Stimulated activated CD4-positive, alpha-beta T cell treated with anti-CD3 and anti-CD28 coated beads, TNF-alpha, amount 100 ng/mL, for 24 hours (primary cell): ENCODE measurements at places on chromosomes 6 and 20.

DNA sequence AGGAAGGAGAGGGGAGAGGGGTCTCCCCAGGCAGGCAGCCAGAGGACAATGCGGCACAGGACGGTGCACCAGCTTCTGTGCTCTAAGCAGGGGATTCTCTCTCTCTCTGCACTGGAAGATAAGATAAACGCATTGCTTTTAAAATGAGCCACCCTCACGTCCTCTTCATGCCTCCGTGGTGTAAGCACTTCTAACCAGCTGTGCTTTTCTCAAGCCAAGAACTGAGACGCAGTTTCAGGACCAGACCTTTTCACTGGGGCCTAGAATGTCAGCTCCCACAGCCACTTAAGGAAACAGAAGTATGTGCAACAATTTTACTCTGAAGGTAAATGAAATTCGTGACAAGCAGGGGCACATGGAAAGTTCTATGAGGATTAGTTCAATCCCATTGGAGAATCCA, 82.4 kb downstream of the PSMB1 start:
- no peak for DNase-seq

DNA sequence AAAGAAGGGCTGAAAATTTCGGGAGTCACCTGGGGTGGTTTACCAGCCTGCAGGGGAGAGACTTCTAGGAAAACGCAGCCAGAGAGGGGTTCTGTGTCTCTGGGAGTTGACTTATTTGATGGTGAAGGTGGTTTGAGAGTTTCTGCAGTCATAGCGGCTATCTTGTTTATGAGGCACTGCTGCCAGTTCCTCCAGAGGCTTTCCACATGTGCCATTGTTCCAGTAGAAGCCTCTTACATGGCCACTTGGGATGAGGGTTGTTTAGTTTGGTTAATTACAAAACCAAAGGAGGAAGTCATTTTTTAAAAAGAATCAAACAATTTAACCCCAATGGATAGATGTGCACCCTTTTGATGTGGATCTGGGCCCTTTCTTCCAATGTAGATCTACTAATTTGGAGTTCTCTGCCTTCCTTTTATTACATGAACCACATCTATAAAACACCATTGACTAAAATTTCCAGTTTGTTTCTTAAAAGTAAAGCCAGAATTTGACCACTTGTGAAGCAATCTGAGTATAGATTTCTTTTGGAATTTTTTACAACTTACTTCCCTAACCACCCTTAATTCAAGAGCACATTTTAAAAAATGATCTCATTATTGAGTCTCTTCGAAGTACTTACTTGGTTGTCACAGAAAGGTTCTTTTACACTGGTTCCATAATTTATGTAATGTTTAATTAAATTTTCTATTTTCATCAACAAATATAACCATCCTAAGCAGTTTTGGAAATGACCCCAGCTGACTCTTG, 97.6 kb downstream of the TCP11 start:
- DNase-seq: no peak

DNA sequence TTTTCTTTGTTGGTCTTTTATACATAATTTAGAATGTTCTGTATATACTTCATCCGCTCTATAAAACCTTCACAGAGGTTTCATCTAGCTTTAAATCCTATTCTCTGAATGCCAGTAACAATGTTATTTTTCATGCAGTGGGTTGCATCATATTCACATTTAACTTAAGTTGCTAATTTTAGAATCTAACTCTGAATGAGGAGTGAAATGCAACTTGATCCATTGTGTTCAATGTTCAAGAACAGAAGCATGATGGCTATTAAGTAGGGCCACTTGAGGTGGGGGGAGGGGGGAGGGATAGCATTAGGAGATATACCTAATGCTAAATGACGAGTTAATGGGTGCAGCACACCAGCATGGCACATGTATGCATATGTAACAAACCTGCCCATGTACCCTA, 224.5 kb downstream of the NKAIN2 start:
- DNase-seq: no peak

GRCh38 chr6:159044899-159045727, at the start of gene TAGAP:
TSS of gene TAGAP (minus strand) at chr6:159044991. CDS start at chr6:159044146, 845 bp downstream.
- DNase-seq: peak; percentile 75

- DNase-seq: no peak
Observed at GRCh38 chr6:54366667-54367327, 58.6 kb downstream of the TINAG start.

DNA sequence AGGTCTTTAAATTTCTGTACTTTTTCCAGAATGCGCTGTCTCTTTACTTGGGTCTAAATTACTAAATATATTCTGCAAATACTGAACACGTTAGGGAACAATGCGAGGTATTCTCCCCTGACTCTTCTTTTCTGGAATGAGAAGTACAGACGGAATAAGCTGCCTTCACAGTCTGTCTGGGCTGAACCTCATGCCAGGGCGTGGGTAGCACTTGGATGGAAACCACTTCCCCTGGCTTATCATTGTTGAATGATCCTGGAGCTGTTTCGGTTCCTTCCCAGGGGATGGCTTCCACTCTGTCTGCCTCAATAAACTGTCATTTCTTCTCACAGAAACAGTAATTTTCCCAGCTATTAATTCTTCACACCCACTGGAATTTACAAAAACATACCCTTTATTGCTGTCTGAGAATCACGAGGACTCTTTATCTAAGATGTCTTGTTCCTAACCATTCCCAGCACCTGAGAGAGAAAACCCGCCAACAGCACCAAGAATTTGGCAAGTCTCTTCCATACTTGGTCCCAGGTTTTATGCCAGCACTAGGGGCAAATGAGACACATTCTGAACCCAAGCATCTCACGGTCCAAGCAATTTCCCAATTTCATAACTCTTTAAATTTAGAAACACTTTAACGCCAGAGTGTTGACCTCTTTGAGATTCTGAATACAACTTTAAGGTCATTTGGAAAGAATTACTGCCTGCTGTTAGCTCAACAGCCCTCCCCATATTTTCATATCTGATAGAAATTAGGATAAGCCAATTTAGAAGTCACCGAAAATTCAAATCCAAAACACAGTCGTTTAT, 43.2 kb upstream of the ADGRF5 start:
- DNase-seq: no peak

GRCh38 chr20:52402950-52403349, 211.4 kb upstream of the ZFP64 start:
- no peak for DNase-seq

DNA sequence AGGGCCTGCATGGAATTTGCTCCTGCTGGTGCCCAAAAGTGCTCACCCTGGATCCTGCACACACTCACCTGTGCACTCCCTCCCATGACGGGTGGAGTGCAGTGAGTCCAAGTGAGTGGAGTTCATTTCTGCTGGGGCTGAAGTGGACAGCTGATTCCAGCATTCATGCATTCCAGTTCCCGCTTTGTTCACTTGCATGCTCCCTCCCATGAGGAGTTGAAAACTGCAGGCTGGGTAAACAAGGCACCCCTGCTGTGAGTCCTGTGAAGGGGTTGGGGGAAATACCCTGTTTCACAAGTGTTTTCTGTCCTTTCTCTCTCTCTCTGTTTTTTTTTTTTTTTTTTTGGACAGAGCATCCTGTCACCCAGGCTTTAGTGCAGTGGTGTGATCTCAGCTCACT, 454.1 kb upstream of the NOX3 start:
- no peak for DNase-seq

DNA sequence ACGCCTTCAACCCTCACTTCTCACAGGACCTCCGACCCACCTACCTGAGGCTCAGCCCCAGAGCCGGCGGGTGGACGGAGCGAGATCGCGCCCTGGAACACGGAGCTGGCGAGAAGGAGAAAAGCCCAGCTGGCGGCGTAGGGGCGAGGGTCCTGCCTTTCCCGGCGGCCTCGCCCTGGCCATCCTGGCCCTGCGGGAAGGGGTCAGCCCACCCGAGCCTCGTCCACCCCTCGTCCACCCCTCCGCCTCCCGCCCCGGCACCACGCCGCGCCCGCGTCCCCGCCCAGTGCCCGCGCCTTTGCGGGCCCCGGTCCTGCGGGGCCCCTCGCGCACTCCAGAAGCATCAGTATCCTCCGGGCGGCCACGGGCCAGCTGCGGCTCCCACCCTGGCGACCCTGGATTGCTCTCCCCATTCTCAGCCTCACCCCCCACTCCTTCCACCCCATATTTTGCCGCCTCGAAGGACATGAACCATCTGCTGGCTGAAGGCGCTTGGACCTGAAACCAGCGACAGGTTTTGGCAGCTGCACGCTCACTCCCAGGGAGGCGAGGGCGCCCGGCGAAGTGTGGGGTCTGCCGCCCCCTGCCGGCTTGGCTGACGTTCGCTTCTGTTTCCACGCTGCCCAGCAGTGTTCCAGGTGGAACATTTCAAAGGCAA, 65.1 kb downstream of the PLG start:
- peak; percentile 56 for DNase-seq

DNA sequence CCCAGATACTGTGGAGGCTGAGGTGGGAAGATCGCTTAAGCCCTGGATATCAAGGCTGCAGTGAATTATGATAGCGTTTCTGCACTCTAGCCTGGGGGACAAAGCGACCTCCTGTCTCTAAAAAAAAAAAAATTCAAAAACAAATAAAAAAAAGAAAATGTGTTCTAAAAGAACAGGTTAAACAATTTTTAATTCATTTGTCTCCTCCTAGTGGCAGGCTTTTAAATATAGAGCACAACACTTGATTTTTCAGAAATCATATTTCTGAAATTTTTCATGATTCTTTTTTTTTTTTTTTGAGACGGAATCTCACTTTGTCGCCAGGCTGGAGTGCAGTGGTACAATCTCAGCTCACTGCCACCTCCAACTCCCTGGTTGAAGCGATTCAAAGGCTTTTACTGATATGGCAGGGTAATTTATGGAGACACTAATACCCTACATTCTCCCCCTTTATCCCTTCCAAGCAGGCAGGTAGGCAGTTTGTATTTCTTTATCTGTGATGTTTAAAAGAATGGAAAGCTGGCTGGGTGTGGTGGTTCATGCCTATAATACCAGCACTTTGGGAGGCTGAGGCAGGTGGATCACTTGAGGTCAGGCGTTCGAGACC, 8.7 kb upstream of the GTF3C6 start:
- DNase-seq: no peak

GRCh38 chr6:5135788-5136376, 50.7 kb downstream of the PPP1R3G start:
- DNase-seq: peak; percentile 20

GRCh38 chr6:39029156-39030011, 19.2 kb upstream of the GLP1R start:
- DNase-seq: peak; percentile 13

DNA sequence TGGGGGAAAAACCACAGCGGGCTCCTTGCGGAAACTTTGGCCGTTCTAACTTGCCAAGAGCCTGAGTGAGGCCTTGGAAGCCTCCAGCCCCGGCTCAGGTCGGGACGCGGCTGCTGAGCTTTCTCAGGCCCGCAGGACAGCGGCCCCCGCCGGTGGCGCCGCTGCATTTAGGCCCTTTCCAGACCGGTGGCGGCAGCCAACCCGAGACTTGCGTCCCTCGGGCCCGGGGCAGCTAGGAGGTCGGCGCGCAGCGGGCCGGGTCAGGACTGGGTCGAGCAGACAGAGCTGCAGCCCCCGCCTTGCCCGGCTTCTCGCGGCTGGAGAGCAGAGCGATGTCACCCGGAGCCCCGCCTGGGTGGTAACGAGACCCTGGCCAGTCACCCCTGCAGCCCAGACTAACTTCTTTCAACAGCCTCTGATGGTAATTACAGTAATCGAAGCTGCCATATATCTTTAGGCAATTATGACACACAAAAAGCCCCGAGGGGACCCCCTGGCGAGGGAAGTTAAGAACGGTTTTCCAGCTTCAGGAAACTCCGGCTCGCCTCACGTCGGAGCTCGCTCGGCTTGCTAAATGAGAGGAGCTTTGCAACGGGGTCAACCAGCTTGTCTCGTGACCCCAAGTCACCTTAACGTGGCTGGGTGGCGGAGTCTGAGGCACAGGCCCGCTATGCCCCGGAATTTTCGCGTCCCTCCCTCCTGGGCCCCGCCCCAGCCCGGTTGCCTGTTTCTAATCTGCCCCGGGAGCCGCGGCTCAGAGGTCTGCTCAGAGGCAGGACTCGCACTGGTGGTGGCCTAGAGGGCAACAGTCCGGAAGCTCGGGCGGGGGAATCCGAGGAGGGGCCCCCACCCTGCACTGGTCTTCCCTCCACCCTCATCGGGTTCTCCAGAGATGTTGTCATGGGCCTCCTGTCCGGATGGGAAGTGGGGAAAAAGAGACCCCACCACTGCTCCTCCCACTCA, 3.0 kb downstream of the NR2E1 start:
- DNase-seq: no peak

- DNase-seq: no peak
Observed at GRCh38 chr6:128573036-128573435, 52.6 kb upstream of the PTPRK start.

GRCh38 chr6:17466707-17467106, 73.3 kb downstream of the CAP2 start:
- no peak for DNase-seq

GRCh38 chr6:24149296-24149695, 23.3 kb downstream of the NRSN1 start:
- no peak for DNase-seq

DNA sequence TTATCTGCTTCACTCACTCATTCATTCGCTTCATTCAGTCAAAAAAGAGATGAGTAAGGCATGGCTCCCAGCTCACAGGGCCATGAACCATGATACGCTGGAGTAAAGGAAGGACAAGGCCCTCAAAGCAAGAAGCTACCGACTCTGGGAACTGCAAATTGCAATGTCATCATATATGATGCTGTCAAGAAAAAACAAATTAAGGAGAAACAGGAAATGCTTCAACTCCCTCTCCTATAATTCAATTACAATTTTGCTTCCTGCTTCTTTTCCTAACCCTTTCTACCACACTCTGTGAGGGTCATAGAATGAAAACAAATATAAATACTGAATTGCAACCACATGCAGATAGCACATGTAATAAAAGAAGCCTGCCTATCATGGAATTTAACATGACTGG, 725.7 kb upstream of the FLRT3 start:
- no peak for DNase-seq

DNA sequence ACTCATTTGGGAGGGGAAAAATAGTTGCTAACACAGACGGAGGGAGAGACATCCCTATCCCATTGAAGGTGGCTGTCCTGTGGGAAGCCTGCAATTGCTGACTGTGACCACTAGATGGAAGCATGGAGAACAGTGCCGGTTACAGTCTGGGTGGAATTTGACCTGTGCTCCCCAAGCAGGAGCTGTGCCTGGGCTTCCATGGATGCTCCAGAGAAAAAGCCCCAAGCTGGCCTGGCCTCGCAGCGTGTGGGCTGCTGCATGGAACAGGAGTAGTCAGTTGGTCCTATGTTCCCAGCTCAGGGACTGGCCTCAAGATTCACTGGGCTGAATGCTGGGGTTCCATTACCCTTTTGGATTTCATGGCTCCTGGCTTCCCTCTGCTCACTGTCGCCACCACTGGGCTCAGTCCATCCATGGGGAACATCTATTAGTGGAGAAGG, 116.3 kb upstream of the CHD6 start:
- no peak for DNase-seq

DNA sequence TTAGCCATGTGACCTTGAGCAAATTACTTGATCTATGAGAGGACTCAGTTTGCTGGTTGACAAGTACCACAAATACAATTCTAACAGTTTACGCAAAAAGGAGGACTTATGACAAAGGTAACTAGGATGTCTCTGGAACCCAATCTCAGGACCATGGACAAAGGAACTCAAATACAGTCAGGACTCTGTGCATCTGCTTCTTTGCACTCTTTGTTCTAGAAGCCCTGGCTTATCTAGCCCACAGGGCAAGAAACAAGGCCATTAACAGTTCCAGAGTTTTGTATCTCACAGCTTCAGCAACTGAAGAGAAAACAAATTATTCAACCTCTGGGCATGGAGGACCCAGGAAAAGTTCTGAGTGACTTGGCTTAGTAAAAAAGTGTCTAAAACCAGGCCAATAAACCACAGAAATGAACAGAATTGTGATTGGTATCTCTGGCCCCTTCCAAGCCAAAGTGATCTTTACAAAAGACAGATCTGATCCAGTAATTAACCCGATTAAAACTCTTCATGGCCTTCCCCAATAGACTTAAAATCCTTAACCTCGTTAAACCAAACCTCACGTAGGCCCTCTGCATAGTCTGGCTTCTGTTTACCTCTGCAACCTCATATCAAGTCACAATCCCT, 5.9 kb downstream of the WASF1 start:
- no peak for DNase-seq
